ENCODE measurements at places on chromosomes 4 and X.

DNA sequence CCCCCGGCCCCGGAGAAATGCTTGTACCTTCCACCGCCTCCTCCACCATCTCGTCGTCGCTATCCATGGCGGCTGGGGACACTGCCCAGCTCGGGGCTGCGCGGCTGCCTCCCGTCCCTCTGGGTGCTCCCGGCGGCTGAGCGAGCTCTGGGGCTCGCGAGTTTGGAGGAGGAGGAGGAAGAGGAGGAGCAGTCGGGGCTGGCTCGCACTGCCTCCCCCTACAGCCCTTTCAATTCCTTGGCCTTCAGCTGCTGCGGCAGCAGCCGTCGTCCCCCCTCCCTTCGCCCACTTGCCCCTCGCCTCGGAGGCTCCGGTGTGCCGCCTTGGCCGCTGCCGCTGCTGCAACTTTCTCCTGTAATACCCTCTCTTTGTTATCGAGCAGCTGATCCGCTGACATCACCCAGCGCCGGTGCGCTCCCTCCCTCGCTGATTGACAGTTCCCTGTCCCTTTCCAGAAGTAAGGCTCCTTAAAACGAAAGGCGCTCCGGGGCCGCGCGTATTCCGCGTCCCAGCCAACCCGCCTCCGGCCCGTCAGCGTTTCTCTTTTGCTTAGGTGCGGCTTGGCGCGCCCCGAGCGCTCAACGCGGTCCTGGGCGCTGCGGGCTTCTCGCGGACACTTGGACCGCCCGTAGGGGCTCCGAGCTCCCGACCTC lies at the start of gene SETD7:
TSS of gene SETD7 (minus strand) at position 149 of the 653 bp plus-strand sequence. CDS start at position 67, 82 bp downstream.
- peak; percentile 28 for DNase-seq

- DNase-seq, result no peak
Observed at GRCh38 chrX:13515211-13515930, 54.0 kb upstream of the EGFL6 start.

DNA sequence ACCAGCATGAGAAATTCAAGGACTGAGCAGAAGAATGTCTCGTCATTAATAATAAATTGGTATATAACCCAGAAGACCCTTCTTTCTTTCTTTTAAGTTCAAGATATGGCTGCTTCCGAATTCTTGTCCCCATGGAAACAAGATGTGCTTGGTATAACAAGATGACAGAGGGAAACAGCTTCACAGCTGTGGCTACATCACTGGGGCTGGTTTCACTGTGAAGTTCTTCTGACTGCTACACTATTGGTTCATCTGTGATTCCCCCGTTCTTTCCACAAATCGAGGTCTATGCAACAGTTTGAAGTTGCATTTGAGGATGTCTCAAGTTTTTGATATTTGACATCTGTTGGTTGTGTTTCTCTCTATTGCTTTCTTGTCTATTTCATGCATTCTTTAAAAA lies 12.3 kb upstream of the DTHD1 start:
- DNase-seq, result no peak

- peak; percentile 4 for DNase-seq
Observed at GRCh38 chr4:173013232-173013930, 155.2 kb upstream of the GALNT7 start.

GRCh38 chr4:8191136-8191747 lies 7.8 kb upstream of the SH3TC1 start:
- no peak for DNase-seq

DNA sequence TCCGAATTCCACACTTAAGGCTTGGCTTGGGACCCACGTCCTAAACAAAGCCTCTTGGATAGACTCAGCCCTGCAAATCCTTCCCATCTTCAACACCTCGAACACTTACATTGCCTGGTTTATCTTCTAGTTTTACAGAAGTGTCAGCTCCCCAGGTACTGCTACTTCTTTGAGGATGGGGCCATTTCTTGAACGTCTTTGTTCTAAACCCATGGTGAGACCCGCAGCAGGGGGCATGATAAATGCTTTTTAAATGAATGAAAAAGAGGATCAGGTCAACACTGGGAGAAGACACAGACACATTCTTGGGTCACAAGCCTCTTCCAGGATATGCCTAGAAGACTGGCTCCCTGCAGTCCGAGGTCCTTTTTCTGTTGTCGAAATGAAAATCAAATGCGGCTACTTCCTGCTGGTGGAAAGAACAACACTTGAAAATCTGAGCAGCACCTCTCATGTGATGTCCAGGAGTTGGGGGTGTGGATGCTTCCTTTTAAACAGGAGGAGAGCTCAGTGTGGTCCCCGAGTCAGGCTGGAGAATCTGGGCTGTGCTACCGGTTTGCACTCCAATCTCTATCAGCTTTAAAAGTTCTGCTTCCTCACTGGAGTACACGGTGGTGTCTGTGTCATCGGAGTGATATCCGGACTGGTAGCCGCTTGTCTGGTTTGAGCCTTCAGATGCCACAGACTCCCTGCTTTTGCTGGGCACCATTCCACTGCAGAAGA lies 45.8 kb downstream of the KDR start:
- no peak for DNase-seq

DNA sequence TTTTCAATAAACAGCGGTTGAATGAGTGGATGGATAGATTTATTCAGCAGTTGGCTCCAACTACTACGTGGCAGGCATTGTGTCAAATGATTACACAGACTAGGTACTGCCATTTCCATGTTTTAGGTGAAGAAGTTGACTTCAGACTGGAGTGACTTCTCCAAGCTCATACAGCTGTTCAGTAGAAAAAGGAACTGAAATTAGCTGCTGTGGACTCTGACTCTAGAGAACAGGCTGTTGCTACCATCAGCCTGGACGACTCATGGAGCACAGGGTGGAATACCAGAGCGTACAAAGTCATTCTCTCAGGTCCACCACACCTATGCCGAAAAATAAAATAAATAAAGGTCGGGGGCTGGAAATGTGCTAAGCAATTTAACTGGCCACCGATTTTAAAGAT lies 45.3 kb downstream of the TENM3 start:
- DNase-seq, result no peak

- DNase-seq, result no peak
Observed at GRCh38 chrX:44874420-44875184, 1.6 kb downstream of the KDM6A start.

GRCh38 chr4:83276299-83277040 lies 8.1 kb downstream of the COQ2 start:
- DNase-seq, result no peak

DNA sequence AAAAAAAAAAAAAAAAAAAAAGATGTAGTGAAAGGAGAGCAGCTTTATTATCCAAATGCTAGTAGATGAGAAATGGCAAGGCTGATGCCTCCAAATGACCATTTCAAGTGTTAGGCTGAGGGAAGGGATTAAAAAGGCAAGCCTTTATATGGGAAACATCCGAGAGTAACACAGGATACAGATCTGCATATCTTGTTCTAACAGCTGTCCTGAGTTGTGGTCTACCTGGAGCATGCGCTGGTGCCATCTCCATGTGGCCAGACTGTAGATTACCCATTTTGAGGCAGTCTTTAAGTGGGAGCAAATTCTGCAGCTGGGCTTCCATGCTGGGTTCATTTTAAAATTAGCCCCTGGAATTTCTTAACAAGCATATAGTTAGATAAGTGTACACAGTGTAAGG lies 26.0 kb upstream of the ELF2 start:
- DNase-seq, result no peak

- DNase-seq, result no peak
Observed at GRCh38 chrX:54492340-54492739, 3.7 kb downstream of the FGD1 start.

DNA sequence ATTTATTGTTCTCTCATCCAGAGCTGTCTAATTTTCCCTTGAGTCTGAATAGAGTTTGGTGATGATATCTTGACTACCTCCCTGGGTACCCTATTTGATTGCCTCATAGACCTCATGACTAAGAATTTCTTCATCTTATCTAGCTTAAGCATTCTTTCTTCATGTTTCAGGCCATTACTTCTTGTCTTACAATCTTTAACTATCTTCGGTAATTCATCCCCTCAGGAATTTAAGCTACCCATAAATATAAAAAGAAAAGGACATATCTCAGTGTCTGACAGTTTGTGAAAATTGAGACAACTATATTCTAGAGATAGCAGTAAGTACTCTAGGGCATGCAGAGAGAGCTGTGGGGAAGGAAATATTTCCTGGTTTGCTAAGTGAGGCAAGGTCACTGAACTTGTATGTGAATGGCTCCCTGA lies 466.1 kb upstream of the GRID2 start:
- no peak for DNase-seq

- no peak for DNase-seq
Observed at GRCh38 chr4:87120411-87121162, 99.8 kb downstream of the KLHL8 start.

GRCh38 chr4:25923745-25924144 lies 9.7 kb downstream of the SMIM20 start:
- no peak for DNase-seq

DNA sequence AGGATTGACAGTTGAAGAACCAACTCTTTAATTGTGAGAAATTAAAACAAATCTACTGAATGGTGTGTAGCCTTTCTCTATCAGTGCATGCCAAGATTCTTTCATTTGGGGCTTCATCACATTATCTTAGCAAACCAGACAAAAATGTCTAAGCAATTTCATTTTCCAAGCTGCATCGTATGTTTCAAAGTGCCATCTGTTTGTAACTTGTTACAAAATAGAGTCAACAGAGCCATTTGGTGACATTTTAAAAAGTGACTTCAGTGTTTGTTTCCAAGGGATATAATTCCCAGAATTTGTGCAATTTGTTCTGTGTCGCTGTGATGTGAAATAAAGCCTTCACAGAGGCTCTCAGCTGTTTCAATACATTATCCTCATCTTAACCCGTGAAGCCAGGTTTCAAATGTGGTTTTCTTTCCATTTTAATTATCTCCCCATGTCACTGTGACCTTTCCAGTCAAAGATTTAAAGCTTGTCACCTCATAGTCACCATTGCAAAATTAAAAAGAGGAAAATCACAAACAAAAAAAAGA lies 46.0 kb upstream of the C1QTNF7 start:
- DNase-seq, result no peak

DNA sequence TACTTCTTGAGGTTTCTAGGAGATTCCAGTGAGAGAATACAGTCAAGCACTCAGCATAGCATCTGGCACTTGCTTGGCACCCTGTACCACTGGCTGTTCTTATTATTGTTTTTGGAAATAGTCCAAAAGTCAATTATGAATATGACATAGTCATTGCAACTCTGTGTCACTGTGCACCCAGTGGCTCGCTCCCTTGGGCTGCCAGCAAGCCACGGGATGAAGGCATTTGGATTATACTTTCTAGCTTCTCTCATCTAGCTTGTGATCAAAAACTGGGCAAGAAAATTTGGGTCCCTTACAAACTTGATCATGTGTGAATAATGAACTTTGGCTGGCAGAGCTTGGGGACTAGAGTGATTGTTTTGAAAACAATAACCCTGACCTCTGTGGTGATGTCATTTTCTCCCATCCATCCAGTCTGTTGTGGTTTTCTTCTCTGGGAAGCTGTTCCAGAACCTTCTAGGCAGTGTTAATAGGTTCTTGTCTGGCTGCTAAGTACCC lies 32.7 kb upstream of the LIMCH1 start:
- DNase-seq, result no peak

Measured in stimulated activated CD4-positive, alpha-beta T cell treated with anti-CD3 and anti-CD28 coated beads, TNF-alpha, amount 100 ng/mL, for 4 hours (primary cell).